ENCODE measurements at places on chromosomes 1 and 21.

- no peak for DNase-seq
These were observed 22.2 kb downstream of the TOMM20 start for GRCh38 chr1:235106457-235106856.

DNA sequence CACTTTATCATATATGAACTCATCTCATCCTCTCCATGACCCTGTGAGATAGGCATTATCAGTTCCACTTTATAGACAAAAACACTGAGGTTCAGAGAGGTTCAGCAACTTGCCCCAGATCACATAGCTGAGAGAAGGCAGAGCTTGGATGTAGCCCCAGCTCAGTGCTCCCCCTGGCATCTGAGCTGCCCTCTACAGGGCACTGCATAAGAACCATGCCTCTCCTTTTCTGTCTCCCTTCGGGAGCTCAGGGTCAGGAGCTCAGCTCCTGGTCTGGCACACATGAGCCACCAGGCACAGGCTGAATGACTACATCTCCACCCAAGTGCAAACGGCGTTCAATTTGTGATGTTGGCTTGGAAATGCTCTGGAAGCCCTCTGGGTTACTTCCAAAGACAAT is 16.9 kb downstream of the RAB7B start:
- no peak for DNase-seq

DNA sequence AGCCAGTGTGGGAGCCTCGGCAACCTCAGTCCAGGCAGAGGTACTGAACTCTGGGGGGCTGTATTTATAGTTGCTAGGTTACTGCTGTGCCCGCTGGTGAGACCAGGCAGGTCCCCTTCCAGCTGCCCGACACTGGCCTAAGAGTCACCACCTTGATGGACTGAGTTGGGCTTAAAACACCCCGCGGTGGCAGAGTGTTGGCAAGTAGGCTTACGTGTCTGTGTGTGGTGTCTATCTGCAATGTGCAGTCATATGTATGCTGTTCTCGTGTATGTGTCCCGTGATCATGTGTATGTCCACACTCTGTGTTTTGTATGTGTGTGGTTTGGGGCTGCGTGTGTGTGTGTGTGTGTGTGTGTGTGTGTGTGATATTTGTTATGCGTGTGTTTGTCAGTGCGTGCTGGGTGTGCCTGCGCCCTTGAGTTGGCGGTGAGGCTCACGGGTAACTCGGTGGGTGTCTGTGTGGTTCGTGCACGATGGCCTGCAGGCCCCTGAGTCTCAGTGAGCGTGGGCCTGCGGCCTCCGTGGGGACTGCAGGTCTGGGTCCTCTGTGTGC is 65.5 kb downstream of the MEF2D start:
- DNase-seq, result no peak

DNA sequence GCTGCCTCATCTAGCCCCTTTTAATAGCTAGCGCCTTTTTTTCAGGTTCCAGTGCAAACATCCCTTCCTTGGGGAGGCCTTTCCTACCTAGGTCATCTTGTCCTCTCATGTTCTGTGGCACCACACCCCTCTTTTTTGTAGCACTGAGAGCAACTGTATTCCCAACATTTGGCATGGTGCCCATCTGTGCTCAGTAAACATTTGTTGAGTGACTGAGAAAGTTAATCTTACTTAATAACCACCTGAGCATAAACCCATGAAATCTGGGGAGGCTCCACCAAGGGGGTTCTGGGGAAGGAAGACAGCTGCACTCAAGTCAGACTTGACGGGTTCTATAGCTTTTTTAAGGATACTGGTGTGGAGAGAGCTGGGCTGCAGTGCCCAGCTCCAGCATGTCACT is 90.0 kb downstream of the NOS1AP start:
- DNase-seq, result no peak

- no peak for DNase-seq
These were observed 55.4 kb upstream of the JAK1 start for GRCh38 chr1:65021795-65022194.

- no peak for DNase-seq
These were observed 8.8 kb upstream of the SAMSN1 start for GRCh38 chr21:14554948-14555347.

GRCh38 chr21:34092262-34092921 is 19.0 kb downstream of the MRPS6 start:
- no peak for DNase-seq

GRCh38 chr1:225872075-225872430 is 10.1 kb downstream of the TMEM63A start:
- no peak for DNase-seq

- no peak for DNase-seq
These were observed 77.1 kb upstream of the KCTD3 start for GRCh38 chr1:215489771-215490565.

DNA sequence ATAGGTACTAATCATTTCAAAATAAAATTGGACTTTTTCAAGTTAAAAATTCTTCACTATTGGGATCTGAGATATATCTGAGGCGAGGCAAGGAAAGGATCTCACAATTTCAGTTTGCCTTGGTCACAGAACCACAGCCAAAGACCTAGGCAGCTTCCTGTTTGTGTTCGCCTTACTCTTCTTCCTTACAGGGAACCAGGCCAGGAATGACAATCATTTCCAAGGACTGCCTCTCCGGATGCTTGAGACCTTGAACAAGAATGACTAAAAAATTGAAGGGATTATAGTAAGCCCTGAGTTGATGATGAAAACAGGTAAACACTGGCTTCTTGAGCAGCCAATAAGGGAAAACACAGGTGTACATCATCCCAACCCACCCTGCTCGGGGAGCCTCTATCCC is 35.2 kb upstream of the SERBP1 start:
- DNase-seq, result no peak

- DNase-seq, result no peak
These were observed 13.9 kb upstream of the MTARC1 start for GRCh38 chr1:220772846-220773245.

DNA sequence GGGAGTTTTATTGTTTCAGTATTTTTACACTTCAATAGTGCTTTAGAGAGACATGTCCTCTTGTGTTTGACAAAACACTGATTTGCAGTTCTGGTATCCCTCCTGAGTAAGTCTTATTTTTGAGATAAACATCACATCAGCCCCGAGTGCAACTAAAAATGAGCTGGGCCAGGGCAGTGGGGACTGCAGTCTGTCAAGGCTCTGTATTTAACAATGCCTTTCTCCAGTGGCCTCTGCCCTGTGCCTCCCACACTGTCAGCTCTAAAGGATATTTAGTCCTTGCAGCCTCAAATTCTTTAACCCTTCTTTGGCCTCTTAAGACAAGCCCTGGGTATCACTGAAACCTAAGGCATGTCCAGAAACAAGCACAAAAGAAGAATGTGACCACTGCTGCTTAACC is 160.6 kb downstream of the ST6GALNAC5 start:
- DNase-seq, result no peak

- no peak for DNase-seq
These were observed 293.5 kb downstream of the PTPRU start for GRCh38 chr1:29529677-29530278.

DNA sequence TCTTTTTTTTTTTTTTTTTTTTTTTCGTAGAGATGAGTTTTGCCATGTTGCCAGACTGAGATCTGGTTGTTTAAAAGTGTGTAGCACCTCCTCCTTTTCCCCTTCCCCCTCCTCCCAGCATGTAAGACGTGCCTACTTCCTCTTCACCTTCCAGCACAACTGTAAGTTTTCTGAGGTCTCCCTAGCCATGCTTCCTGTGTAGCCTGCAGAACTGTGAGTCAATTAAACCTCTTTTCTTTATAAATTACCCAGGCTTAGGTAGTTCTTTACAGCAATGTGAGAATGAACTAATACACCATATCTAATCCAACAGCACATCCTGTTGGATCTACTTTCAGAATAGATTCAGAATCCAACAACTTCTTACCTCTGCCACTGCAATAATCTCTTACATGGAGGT is 111.1 kb downstream of the CLIC6 start:
- DNase-seq, result no peak

DNA sequence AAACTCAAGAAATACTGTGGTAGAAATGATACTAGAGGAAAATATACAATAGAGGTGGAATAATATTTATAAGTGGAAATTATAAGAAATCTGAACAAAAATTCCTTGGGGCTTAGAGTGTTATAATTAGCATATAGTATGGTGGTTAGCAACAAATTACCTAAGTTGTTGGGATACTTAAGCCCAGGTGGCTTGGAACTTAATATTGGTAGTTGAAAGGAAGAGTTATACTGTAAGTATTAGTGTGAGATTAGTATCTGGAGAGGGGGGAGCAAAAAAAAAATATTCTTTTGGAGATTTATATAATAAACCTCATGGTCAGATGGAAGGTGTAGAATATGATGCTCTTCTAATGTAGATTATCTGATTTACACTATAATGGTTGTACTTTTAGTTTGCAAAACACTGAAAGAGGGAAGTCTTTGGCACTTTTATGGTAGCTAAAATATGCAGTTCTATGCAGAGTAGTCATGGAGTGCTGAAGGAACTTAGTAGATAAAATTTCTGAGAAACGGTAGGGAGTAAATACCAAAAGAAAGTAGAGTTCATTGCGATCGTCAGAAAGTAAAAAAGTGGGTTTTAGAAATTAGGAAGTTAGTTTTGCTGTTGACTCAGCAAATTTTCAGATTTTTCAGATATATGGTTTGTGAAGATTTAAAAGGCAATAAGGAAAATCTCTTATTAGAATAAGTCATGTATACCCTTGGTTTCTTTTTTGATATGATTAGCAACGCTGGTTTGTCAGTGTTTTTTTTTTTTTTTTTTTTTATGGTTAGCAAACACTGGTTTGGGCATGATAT is 45.7 kb downstream of the MTF2 start:
- no peak for DNase-seq

- DNase-seq, result no peak
These were observed 55.2 kb downstream of the UBR4 start for GRCh38 chr1:19154876-19155275.

DNA sequence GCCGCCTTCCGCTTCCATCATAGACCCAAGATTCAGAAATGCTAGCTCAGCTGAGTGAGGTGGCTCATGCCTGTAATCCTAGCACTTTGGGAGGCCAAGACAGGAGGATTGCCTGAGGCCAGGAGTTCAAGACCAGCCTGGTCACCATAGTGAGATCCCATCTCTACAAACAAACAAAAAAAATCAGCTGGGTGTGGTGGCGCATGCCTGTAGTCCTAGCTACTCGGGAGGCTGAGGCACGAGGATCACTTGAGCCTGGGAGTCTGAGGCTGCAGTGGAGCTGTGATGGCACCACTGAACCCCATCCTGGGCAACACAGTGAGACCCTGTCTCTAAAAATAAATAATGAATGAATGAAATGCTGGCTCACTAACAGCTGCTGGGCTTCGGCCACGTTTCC is 39.7 kb downstream of the TOMM20 start:
- no peak for DNase-seq

- DNase-seq, result no peak
These were observed 37.3 kb downstream of the KCNK2 start for GRCh38 chr1:215119719-215120365.

DNA sequence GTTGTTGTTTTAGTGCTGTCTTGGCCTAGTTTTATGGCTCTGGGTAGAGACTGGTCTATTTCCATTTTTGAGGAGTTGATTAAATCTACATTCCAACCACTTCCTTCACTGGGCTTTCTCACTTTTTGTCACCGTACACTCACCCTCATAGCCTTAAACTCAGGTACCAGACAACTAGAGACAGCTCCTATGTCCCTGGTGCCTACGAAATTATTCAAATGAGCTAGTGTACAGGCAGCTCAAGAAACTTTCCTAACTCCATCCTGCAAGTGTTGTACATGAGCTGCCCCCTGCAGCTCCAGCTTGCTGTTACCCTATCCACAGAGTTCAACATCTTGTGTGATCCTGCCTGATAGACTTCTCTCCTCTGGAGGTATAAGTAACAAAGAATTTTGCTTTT is 704.8 kb upstream of the RGS18 start:
- no peak for DNase-seq

GRCh38 chr1:235939480-235939775 is 72.7 kb upstream of the LYST start:
- DNase-seq, result no peak

GRCh38 chr1:43352881-43353280 is 5.9 kb upstream of the CDC20 start:
- DNase-seq, result no peak

- DNase-seq, result peak; percentile 24
These were observed 12.9 kb upstream of the RNU1-4 start for GRCh38 chr1:16727190-16728111.

GRCh38 chr1:56436296-56436695 is 143.1 kb downstream of the PLPP3 start:
- no peak for DNase-seq

DNA sequence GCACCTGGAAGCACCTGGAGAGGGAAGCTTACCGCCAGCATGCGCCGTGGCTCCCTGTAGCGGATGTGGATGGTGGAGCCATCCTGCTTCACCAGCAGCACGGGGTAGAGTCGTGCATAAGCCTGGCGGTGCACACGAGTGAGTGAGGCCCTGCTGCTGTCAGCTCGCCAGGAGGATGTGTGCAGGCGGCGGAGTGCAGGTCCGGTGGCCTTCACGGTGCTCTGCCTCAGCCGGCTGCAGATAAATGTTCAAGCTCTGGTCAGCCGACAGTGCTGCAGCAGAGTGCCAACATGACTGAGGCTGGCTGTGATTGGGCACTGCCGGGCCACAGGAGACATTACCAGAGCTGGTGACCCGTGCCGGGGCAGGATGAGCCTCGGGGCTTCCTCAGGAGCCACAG is 1.5 kb downstream of the MRPL55 start:
- DNase-seq, result no peak

Measured in activated T-helper 1 cell treated with Interleukin-2 at 50 U/mL for 16 hours (primary cell).